ENCODE measurements at places on chromosomes 16 and 17.

DNA sequence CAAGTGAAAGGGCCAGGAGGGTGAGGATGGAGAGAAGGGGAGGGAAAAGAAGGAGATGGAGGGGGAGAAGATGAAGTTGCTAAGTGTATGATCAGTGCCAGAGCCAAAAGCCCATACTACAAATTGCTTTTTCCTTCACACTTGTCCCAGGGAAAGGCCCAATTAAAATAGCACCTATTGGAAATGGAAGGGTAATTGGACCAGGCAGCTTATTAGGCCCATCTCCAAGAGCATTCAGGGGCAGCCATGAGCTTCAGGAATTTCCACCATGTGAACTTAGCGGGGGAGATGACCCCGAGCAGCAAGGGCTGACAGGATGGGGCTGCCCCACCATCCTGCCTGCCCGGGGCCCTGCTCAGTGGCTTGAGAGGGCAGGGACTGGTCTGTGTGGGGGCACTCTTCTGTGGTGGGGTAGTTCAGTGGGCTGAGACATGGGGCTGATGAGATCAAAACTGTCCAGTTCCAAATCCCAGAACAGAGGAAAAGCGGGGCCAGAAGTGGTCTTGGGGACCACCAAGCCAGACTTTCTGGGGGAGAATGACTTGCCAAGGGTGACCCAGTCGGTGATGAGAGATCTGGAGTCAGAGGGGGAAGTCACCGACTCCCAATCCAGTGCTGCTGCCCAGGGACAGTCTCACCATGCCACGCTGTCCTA is 27.5 kb downstream of the GOSR2 start:
- DNase-seq: no peak

DNA sequence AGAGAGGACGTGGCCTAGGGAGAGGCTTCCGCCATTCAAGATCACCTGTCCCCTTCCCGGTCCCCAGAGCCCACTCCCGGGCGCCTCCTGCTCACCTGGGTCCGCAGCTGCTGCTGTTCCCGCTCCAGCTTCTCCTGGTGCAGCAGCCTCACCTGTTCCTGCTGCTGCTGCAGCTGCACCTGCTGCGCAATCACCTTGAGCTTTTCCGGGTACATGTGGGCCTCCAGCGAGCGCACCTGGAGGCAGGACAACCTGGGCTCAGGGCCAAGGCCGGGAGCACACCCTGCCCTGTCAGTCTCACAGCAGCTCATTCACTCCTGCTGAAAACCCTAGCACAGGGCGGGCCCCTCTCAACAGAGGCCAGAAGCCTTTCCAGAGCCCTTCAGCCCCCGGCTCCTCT is 12.5 kb downstream of the TFAP4 start:
- no peak for DNase-seq

GRCh38 chr16:159136-159849 is 6.5 kb upstream of the HBM start:
- DNase-seq: no peak

DNA sequence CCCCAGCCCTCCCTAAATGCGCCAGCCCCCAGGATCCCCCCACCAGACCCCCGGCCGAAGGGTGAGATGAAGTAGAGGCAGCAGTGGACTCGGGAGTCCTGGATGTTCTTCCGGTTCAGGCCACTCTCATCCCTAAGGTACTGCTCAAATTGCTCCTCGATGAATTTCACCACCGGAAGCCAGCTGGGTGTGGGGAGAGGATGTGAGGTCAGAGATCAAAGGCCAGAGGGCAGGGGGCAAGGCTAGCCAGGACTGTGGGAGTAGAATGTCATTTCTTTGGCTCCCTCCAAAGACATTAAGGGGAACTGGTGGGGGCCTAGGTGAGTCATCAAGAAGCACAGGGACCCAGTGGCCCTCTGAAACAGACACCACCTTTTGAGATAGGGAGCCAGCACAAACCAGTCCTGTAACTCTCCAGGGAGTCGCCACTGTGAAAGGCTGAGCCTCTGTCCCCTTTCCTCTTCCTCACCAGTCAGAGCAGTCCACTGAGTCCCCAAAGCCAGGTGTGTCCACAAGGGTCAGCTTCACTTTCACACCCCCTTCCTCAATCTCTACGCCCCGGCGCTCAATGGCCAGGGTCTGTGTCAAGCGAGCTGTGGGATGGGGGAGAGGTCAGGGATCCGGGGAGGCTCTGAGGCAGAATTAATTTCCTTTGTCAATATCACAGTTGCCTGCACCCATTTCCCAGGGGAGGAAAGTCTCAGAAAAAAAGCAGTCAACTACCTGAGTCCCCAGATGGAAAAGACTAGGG is 895 bp downstream of the SEPTIN1 start:
- DNase-seq: no peak

DNA sequence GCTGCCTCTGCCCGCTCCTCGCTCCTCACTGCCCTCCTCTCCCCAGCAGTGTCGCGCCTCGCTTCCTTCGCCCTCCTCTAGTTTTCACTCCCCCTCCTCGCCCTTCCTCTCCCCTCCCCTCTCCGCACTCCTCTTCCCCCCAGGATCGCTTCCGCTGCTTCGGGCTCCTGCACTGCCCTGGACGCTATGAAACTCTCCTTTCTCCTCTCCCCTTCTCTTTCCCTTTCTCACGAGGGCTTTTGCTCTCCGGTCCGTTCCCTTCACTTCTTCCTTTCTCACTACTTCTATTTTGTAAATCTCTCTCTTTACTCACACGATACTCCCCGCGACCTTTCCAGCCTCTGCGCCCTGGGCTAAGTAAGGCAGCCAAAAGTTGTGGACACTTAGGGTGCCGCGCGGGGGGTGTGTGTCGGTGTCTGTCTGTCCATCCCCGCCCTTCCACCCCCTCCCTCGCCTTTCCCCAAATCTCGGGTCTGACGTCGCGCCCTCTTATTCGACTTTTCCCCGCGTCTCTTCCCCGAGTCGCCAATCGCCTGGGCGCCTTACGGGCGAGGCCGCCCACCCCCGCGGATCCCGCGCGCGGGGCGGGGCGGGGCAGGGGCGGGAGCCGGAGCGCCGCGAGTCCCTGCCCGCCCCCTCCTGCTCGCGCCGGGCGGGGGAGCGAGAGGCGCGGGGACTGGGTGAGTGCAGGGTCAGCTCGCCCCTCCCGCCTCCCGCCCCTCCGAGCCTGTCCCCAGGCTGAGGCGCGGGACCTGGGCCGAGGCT is at the start of gene IRX3:
Gene IRX3 (minus strand): TSS at position 422 of the 765 bp plus-strand sequence. CDS start 737 bp downstream, outside the sequence.
- peak; percentile 98 for DNase-seq

- DNase-seq: no peak
These were observed 529 bp upstream of the ASPA start for GRCh38 chr17:3475251-3475685.

DNA sequence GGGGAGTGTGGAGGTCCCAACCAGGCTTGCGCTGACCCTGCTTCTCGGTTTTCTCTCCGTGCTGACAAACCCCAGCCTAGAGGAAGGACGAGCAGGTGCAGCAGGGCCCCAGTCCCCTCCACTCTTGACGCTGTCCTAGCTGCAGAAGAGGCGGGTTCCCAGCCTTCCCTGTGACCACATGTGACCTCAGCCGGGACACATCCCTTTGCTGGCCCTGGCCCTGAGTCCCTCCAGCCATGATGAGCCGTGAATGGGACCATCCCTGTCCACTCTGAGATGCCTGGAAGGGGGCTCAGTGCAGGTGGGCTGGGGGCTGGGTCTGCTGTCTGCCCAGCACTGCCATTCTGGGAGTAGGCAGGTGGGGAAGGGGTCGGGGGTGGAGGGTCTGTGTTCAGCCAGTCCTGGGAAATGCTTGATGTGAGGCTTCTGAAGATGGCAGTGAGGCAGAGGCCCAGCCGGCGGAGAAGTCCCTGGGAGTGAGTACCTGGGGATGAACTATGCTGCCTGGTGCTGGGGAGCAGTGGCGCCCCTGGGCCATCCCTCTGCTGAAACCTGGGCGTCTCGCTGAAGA is 1.9 kb upstream of the TUBB3 start:
- peak; percentile 7 for DNase-seq

DNA sequence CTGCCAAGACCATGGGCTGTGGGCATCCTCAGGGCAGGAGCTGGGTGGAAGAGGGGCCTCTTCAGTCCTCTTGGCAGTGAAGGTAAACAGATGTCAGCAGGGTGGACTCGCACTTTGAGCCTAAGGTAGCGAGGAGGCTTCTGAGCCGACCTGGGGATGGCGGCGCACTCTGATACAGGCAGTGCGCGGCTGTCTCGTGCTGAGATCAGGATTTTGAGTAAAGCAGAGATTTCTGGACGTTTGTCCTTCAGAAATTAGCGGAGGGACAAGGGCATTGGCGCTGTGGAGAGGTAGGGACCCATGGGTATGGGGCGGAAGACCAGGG is 6.8 kb downstream of the RAB40C start:
- DNase-seq: no peak

DNA sequence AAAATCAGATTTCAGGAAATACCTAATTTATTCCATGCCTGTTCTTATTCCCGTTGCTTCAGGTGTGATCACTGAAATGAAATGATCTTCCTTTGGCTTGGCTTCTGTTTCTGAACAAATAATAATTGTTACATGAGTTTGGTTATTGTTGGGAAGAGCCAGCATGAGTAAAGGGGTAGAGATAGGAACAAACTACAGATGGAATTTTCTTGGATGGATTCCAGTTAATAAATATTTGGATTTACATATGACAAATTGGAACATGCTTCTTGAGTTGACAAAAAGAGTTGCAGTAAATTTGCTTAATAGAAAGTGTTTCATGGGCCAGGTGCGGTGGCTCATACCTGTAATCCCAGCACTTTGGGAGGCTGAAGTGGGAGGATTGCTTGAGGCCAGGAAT is 28.2 kb downstream of the TAC4 start:
- DNase-seq: no peak

- no peak for DNase-seq
These were observed 10.9 kb downstream of the LYRM9 start for GRCh38 chr17:27882162-27882840.

GRCh38 chr17:19670908-19671307 is 22.4 kb downstream of the ALDH3A2 start:
- DNase-seq: no peak

- DNase-seq: no peak
These were observed 76.9 kb upstream of the EFCAB3 start for GRCh38 chr17:62303476-62303875.

DNA sequence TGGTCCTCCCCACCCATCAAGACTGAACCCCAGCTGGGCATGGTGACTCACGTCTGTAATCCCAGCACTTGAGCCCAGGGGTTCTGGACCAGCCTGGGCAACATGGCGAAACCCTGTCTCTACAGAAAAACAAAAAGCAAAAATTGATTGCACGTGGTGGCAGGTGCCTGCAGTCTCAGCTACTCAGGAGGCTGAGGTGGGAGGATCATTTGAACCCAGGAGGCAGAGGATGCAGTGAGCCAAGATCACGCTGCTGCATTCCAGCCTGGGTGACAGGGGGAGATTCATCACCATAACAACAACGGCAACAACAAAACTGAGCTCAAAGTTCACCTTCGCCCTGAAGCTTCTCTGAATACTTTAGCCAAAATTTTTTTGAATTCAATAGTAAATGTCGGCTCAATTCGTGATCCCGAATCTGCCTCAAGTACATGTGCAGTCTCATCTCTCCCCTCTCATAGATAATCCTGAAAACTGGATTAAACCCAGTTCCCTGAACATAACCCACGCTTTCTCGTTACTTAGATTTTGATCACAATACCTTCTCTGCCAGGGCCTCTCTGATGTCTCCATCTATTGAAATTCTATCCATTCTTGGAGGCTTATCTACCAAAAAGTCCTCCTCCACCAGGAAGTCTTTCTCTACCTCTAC is 13.5 kb upstream of the MYH10 start:
- no peak for DNase-seq

DNA sequence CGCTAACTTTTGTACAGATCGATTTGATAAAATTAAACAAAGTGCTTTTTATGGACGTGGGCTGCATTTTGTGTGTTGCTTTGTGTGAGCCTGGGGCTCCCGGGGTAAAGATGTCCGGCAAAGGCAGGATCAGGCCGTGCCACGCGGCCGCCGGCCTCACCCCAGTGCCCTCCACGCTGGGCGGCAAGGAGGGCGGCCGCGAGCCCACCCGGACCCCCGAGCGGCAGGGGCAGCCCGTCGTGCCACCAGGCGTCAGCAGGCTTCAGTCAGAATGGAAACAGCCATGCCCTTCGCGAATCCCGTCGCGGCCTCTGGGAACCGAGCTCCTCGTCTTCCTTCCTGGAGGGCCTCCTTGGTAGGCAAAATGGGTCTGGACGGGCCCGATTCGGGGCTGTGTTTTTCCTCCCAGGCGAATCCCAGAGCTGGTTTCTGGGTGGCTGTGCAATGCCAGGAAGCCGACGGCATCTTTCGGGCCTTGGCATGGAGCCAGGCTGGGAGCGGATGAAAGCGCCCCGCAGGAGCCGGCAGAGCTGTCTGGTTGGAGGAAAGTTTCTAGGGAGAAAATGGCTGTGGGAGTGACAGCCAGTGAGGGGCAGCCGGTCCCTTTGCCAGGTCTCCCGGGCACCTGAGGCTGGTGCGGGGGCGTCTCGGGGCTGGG is 5.5 kb downstream of the SOX8 start:
- DNase-seq: no peak

DNA sequence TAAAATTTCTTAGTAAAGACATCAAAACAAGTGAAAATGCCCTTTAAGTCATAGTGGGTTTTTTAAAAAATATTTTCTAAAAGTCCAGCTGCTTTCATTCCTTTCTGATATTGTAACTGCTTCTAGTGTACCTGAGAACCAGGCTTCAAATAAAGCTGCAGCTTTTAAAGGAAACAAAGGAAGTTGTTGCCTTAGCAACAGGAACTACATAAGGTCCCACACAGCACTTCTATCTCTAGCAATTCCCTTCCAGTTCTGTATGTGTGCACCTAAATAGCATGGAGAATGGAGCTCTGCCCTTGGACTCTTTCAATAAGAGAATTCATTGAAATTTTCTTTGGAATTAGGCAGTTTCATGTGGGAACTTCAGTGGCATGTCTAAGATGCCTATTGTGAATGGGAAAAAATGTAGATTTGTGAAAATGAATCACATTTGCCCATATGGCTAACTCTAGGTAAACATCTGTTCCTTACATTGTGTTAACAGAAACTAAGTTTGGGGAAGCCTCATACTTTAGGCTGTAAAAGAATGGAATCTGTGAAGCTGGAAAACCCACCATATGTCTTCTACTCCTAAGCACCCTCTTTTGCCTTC is 206.4 kb downstream of the KIF2B start:
- no peak for DNase-seq

- DNase-seq: peak; percentile 73
These were observed 335 bp downstream of the TMEM11 start for GRCh38 chr17:21213638-21214014.

Data from adipocyte (in vitro differentiated cells).